OCI-LY7 (cell line): ENCODE measurements at places on chromosomes 7 and 10. TPM values are rescaled to one million over a fixed set of nuclear protein-coding genes. Genes with fewer than 3 reads are reported as not detected.

DNA sequence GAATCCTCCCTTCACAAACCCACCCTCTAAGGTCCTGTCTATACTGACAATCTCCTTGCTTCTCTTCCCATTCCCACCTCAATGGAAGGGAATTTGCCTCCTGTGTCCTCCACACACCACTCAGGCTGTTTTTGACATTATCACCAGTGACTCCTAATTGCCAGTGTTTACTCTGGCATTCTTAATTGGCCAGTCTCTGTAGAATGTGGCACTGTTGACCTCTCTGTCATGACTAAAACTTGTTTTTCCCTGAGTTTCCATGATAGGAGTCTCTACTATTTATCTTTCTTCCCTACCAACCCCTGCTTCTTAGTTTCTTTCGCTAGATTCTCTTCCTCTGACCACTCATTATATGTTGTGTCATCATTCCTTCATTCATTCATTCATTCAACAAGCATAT, 12.1 kb downstream of the SLC16A12 start:
- DNase-seq, result no peak

DNA sequence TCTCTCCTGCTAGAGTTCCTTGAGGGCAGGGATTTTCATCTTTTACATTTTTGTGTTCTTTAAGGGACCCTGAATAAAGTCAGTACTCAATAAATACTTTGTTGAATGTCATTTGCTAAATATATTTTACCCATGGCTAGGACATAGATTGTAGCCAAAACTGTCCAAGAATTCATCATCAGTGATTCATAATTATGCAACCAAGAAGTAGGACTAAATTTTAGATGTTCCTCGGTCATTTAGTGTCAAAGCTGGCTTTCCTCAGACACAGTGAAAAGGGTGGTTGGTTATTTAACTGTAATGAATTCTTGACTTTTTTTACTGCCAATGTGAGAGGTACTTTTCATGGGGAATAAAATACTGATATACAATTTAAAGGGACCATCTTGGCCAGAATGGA, 3.3 kb downstream of the NUDT13 start:
- no peak for DNase-seq

- no peak for DNase-seq
These were observed 53.3 kb downstream of the WIPF3 start for GRCh38 chr7:29859524-29860185.

DNA sequence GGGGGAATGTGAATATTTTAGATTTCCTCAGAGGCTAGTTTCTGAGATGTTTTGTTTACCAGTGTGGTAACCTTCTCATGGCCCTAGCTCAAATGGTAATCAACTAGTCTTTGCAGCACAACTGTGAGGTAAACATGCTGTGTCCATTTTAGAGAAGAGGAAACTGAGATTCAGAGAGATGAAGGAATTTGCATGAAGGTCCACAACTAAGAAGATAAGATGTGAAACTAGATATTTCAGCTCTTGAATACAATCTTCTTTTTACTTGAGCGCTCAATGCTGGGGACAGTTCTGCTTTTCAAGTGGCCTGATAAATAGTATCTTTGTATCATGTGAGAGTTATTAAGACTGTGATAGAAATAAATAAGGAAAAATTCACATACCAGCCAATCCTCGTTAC, 245.4 kb downstream of the AUTS2 start:
- DNase-seq, result peak; percentile 57

DNAH11 gene
- not detected in 2 replicates for total RNA-seq

C10orf62 gene
- total RNA-seq, result not detected in 2 replicates
